HCT116 (cell line): ENCODE measurements at places on chromosomes 7 and 10. TPM values are rescaled to one million over a fixed set of nuclear protein-coding genes. Genes with fewer than 3 reads are reported as not detected.

GRCh38 chr10:116892907-116893685, 43.8 kb downstream of the ENO4 start:
- no peak for DNase-seq

DNA sequence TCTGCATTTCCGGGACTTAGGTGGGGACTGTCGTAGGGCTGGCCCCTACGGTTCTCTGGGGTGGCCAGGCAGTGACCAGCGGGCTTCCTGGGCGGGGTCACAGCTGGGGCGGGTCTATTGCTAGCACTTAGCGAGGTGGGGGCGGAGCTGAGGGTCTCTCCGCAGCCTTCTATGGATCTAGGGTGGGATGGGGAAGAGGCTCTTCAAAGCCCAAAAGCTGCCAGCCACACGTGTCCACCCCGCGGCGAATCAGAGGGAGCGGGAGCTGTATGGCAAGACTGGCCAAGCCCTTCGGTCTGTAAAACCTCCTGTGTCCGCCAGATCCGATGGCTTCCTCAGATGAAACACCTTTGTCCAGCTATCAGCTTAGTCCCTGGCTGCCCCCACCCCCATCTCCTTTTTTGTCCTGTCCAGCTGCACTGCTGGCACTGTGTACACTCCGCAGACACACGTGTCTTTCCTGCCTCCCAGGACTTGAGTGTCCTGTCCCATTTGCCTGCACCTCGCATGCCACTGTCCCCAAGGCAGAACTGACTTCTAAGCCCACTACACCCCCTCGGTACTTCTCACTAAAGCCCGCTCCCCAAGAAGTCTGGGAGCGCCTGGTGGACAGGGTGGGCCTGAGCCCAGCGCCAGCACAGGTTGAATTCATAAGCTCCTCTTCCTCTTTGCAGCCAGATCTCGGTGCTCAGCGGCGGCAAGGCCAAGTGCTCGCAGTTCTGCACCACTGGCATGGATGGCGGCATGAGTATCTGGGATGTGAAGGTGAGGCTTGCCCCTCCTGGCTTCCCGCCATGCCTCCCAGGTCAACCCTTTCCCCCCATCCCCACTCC, 14.8 kb downstream of the PDAP1 start:
- DNase-seq: no peak

DNA sequence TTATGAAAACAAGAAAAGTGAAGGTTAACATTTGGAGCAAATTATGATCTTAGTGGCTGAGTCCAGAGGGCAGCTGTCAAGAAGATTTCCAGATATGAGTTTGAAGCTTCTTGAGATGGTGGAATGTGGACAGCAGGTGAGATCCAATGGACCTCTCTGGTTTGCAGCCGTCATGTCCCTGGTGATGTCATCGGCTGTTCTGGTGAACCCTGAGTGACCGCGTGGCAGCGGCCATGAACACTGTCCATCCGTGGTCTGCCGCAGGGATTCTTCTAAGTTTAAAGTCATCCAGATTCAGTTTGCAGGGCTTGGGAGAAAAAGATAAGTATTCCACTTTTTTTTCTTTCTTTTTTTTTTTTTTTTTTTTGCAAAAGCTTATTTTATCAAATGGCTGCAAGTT, 15.8 kb upstream of the VIPR2 start:
- DNase-seq: no peak

Gene LOXL4
- total RNA-seq: 1.3 TPM
